Endothelial cell (in vitro differentiated cells): ENCODE measurements at places on chromosomes 1 and 21.

- no peak for DNase-seq
These were observed 32.5 kb upstream of the DISC1 start for GRCh38 chr1:231594123-231594522.

GRCh38 chr1:223737342-223737741 is 25.0 kb downstream of the CAPN2 start:
- DNase-seq = no peak

- no peak for DNase-seq
These were observed 156.0 kb upstream of the RAB4A start for GRCh38 chr1:229114850-229115365.

- DNase-seq = peak; percentile 50
These were observed 4.7 kb downstream of the TNN start for GRCh38 chr1:175072099-175072951.

DNA sequence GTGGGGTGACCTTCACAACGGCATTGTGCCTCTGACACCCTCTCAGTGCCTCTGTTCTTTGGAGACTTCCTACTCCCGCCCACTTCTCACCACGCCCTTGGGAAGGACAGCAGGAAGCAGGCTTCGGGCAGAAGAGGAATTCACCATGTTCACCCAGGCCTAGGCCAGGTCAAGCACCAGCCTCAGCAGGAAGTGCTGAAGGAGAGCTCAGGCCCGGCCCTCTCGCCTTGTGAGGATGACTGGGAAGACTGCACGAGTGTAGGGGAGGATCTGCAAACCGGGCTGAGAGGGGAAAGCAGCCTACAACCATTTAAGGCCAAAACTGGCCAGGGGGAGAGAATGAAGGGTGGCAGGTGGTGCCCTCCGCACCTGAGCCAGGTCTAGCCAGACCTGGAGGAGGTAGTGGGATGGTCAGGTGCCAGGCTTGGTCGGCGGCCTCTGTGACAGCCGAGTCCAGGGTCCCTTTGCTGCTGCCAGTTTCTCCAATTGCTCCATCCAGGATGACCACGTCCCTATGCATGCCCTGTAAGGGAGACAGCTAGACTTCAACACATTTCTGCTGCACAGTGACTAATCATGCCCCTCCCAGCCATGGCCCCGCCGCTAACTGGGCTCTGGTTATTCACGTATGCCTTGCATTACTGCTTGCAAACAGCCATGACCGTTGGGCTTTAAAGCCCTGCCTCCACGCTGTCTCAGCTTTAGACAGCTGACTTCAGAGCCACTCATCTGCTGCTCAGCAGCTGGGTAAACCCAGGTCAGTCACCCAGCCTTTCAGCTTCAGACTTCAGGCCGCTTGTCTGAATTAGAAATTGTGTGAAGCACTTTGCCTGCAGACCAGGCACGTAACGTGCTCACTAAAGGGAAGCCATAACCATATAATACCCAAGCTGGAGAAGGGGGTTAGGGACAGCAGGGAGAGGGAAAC is 8.9 kb downstream of the MRTO4 start:
- no peak for DNase-seq

DNA sequence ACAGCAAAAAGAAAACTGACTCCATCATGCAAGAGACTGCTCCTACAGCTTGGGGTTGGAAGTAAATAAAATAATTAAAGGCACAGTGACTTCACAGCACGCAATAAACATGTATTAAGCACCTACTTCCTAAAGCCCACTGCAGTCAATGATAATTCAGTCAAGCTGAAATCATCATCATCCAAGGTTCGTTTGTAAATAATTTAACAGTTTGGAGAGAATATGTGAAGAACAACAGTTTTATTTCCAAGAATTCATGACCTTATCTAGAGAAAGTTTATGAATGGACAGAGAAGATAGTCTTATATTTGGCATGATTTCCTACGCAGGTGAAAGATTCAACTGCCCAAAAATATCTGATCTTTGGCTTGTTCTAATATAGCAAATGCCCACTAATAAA is 86.8 kb downstream of the SMYD3 start:
- DNase-seq = no peak

- no peak for DNase-seq
These were observed 145.1 kb downstream of the CNIH3 start for GRCh38 chr1:224761245-224761644.

DNA sequence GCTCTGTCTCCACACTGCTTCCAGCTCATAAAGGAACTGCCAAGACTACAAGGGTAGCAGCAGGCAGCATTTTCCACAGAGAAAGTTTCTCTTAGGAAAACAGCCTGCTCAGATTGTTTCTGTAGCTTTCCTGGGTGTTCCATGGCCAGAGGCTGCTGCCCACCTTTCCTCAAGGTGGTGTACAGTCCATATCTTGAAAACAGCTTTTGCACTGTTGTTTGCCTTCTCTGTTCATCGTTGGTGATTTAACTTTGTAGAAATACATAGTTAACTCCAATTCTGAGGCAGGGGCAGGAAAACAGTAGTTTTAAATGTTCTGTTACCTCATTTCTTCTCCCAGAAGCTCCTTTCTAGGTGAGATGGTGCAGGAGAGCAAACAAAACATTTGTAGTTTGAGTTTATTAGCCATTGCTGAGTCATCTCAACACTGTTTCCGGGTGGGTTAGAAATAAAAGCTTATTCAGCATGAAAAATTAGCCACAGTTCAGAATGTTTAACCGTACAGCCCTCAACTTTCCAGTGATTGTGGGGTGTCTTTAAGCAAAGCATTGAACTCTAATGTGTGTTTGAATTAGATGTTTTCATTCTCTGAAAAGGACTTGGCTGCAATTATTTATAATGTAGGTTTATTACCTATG is 41.7 kb downstream of the DIP2A start:
- DNase-seq = no peak

- DNase-seq = no peak
These were observed 723.1 kb upstream of the B3GALT2 start for GRCh38 chr1:193909406-193910082.

- DNase-seq = no peak
These were observed 77.2 kb downstream of the BCAR3 start for GRCh38 chr1:93604411-93604810.

GRCh38 chr21:32382108-32382644 is 10.6 kb downstream of the URB1 start:
- no peak for DNase-seq

- no peak for DNase-seq
These were observed 80.7 kb downstream of the SMYD2 start for GRCh38 chr1:214361636-214362035.

DNA sequence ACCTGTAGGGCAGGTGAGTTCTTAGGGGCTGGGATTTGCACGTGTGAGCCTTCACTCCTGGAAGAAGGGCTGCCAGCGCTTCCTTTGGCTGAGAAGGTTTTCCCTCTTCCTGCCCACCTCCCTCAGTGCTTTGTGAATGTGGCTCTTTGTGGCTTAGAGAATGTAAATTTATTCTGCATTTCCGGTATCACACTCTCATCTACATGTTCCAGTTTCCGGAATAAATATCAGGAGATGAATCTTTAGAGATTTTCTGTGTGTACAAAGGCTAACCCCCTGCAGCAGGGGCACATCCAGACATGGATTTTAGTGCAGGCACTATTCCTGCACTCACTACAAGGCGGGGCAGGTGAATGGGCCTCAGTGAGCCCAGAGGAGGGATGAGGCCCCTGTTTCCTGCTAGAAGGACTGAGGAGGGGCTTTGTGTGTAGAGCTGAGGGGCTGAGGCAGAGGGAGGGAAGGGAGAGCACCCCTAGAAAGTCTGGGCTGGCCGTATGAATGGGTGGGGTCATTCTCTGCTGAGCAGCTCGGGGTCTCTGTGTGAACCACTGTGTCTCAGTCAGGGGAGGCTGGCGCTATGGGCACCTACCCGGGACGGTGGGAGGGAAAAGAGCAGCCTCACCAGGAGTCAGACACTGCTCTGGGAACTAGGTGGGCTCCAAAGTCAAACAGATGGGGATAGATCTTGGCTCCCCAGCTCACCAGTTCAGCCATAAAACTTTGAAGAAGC is 207.5 kb downstream of the MATN1 start:
- DNase-seq = no peak

DNA sequence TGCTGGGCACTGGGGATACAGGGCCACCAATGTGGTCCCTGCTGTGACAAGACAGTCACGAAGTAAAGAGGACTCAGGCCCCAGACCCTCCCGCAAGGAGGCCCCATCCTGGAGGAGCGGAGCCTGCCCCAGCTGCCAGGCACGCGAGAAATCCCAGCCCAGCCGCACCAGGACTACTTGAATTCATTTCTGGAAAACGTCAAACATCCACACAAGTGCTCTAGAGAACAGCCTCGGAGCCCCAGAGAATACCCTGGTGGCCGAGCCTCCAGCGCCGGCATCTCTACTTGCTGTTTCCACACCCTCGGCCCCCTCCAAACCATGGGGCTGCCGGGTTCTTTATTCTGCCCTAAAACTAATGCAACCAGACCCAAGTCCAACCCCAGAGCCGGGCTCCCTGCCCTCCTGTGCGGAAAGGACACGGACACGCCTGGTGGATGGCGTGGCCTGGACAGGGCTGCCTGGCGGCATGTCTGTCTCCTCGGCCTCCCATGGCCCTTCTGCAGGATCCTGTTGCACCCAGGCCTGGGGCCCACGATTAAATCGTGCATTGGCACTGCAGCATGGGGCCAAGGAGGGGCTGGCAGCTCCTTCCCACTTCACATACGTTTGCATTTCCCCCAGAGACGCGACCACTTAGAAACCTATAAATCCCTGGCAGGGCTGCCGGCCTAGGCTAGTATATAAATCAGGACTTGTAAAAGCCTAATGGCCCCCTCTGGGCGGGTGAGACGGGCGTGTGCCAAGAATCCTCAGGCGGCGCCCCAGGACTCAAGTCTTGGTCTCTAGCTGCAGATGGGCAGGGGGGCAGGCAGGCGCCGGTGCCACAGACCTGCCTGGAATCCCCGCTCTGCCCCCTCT is 41.2 kb downstream of the DMRTB1 start:
- DNase-seq = no peak

DNA sequence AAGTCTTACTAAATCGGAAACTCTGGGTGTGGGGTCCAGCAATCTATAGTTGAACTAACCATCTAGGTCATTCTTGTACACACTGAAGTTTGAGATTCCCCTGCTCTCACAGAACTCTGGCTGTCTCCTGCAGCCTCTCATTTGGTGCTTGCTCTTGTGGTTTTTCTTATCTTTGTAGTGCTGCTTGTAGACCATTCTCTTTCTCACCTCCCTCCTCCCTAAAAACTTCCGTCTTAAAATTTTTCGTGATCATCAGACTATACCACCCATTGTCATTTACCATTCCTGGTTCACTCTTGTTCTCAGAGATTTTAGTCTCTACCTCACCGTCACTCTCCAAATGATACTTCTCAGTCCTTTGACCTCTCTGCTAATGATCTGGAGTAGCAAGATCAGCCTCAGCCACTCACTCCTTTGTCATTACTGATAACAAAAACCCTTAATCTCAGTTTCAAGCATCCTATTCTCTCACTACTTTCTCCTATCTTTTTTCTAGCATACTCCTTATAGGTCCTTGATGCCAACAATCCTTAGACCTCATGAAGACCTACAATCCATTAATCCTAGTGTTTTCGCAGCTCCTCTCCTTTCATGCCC is 13.0 kb upstream of the EPHX4 start:
- no peak for DNase-seq
